ENCODE measurements at places on chromosomes 13 and 19.

DNA sequence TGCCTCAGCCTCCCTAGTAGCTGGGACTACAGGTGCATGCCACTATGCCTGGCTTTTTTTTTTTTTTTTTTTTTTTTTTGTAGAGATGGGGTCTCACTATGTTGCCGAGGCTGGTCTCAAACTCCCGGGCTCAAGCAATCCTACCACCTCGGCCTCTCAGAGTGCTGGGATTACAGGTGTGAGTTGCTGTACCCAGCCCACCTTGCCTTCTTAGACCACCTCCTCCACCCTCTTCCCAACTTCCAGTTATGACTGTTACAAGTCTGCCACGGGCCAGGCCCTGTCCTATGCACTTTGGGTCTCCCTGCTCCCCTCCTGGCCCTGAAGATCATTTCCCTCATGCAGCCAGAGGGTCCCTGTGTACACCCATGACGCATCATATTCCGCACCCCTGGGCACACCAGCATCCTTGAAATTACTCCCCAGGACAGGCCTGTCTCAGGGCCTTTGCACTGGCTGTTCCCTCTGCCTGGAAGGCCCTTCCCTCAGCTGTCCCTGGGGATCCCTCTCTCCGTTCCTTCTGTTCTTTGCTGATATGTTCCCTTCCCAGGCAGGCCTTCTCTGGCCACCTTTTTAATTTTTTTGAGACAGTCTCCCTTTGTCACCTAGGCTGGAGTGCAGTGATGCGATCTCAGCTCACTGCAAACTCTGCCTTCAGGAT lies 3.0 kb downstream of the LGALS4 start:
- no peak for DNase-seq

DNA sequence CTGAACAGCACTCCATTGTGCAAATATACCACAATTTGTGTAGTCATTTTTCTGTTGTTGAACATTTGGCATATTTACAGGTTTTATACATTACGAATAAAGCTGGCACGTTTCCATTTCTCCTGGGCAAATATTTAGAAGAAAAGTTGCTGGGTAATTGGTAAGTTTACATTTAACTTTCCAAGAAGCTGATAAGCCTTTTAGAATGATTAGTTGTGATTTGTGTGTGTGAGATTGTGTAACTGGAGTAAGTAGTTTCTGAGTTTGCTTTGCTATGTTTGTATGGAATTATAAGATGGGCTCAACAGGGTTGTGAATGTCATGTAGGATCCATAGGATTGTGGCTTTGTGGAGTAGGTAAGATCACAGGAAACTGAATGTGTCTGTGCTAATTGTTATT lies 1.6 kb upstream of the ZNF529 start:
- DNase-seq, result no peak

DNA sequence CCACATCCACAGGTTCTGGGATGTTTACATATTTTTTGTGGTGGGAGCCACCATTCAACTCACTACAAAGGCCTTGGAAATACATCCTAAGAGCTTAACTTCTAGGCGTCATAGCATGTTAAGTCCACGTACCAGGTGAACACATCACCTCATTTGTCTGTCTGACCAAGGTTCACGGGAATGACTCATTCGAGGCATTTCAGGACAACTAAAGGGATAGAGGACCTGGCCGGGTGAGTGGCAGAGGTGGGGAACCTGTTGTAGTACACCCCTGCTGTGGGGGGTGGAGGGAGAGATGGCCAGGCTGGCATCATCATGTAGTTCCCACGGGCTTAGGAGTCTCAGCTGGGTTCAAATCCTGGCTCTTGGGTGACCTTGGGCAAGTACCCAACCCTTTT lies 51.5 kb downstream of the BICRA start:
- DNase-seq, result no peak

- DNase-seq, result peak; percentile 85
These were observed 2.7 kb upstream of the SNAPC2 start for GRCh38 chr19:7917267-7918061.

DNA sequence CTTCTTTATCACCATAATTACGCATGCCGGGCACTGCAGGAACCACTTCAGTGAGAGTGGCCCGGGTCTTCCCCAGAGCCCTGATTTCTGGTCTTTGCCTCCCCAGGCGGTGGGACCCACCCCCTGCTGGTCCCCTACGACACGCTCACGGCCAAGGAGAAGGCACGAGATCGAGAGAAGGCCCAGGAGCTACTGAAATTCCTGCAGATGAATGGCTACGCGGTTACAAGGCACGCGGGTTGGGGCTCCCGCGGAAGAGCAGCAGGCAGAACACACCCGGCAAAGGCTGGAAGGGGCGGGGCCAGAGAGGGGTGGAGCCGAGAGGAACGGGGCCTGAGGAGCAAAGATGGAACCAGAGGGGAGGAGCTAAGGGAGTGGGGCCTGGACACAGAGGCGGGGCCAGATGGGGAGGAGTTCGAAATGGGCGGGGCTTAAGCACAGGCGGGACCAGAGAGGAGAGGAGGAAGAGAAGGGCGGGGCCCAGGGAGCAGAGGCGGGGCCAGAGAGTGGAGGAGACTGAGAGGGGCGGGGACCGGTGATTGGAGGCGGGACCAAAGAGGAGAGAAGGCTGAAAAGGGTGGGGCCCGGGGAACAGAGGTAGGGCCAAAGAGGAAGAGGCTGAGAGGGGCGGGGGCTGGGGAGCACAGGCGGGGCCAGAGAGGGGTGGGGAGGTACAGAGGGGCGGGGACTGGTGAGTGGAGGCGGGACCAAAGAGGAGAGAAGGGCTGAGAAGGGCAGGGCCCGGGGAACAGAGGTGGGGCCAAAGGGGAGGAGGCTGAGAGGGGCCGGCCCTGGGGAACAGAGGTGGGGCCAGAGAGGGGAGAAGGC lies 73.4 kb downstream of the RYR1 start:
- DNase-seq, result peak; percentile 95

DNA sequence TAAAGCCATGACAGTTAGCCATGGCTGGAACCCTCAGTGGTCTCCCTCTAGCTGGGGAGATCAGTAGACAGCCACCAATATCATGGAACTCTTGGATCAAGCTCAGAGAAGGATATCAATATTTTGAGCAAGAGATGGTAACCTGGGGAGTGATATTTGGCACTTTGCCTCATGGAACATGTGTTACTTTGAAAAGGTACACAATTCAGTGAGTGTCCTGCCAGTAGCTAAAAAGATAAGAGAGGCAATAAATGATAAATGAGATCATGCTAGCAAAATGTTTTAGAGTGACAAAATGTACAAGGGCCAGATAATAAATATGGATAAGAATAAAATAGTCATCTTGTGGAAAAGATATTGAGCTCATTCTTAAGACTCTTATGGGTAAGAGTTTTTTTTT lies 1618.7 kb downstream of the OLFM4 start:
- no peak for DNase-seq

DNA sequence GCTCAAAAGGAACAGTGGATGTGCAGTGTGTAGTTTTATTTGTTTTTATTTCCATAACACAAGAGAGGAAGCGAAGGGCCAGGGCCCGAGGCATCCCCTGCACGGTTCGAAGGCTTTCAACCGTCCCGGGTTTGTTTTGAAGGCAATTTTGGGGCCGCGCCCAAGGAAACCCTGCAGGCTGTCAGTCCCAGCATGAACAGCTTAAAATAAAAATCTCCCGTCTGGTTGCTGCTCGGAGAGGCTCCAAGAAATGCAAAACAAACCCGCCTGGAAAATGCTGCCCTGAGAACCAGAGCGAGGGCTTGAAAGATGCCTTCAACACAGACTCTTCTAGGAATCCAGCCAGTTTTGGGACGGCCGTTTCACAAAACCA lies 16.0 kb downstream of the LSM4 start:
- DNase-seq, result no peak

- DNase-seq, result peak; percentile 50
These were observed 27.7 kb downstream of the EFNB2 start for GRCh38 chr13:106507560-106508274.

DNA sequence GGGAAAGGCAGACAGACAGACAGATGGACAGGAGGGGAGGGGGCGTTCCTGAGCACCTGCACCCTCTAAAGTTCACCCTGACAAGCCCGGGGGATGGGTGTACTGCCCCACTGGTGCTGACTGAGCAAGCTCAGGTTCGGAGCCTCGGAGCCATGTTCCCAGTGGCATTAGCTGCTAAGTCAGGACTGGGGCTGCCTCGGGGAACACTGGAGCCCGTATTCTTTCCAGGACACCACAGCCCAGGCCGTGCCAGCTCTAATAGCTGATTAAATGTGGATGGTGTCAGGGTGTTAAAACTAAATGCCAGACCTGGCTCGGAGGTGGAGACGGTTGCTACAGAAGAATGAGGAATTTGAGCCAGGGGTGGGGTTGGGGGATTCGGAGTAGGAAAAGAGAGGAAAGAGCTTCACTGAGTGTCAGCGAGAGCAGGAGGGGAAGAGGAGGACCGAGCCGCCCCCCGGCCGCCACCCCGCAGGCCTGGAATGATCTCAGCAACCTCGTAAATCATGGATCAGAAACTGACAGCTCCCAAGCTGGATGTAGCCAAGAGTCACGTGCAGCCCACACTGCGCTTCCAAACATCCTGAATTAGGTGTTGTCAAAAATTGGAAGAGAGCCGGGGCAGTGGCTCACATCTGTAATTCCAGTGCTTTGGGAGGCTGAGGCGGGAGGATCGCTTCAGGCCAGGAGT lies 10.4 kb downstream of the MAP2K2 start:
- no peak for DNase-seq

GRCh38 chr19:3982701-3983541 lies 2.3 kb downstream of the EEF2 start:
- no peak for DNase-seq

GRCh38 chr13:22495819-22496218 lies 685.0 kb upstream of the SGCG start:
- DNase-seq, result no peak

- DNase-seq, result no peak
These were observed 5.5 kb upstream of the PTGER1 start for GRCh38 chr19:14480700-14481079.

- no peak for DNase-seq
These were observed 4.6 kb upstream of the CACNG8 start for GRCh38 chr19:53958168-53958571.

- peak; percentile 62 for DNase-seq
These were observed 76.0 kb upstream of the LSM14A start for GRCh38 chr19:34096020-34096915.

DNA sequence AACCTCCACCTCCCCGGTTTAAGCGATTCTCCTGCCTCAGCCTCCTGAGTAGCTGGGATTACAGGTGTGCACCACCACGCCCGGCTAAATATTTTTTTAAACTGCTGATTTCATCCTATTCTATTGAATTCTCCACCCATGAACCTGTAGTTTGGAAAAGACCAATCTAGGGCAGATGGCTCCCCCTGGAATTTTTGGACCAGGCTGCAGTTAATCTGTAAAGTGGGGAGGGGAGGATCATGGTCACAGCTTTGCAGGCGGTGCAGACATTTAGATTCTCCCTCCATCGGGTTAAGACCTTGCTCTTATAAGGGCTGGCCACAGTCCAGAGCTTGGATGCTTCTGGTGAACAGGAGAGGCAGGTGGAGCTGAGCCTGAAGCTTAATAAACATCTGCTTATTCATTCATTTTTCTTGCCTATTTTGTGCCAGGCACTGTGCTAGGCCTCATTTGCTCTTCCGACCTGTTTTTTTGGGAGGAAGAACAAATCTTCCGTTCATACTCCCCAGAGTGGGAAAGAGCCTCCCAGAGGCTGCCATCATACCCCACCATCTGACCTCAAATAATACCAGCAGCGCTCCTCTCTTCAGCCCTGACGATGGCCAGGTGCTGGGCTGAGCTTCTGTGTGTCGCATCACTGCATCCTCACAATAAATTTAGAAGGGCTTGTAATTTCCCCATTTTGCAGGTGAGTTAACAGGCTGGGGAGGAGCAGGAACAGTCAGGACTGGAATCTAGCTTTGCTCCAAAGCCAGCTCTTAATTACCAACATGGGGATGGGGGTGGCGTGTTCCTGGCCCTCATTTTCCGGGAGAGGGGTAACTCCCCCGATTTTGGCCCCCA lies 902 bp upstream of the CCDC106 start:
- no peak for DNase-seq

DNA sequence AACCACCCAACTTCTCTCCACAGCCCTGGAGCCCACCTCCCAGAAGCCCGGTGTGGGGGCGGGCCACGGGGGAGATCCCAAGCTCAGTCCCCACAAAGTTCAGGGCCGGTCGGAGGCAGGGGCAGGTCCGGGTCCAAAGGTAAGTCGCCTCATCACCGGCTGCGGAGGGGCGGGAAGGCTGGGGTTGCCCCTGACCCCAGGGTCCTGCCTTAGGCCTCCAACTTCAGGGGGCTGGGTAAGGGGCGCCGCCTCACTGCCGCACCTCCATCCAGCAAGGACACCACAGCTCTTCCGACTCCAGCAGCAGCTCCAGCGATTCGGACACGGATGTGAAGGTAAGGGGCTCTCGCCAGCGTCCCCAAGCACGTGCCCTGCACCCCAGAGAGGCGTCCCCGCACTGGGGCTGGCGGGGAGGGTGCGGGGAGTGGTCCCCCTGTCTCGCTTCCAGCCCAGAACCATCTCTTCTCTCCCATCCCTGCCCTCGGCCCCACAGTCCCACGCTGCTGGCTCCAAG lies 358 bp downstream of the C19orf33 start:
- DNase-seq, result no peak

DNA sequence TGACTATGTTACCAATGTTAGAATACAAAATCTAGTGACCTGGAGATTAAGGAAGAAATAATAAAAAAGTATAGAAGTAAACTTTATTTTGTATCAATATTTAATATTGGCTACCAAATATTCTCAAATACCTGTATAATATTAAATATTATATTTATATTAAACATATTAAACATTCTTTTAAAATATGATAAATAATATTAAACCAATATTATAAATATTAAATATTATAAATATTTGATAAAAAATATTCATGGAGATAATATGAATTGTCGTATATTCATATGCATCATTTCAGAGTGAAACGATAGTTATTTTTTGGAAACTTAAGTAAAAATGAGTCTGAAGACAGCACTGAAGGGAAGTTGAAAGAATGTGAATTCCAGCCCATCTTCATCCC lies 571.2 kb upstream of the KLF12 start:
- DNase-seq, result no peak

GRCh38 chr19:47005164-47005641 lies 14.4 kb upstream of the NPAS1 start:
- DNase-seq, result no peak

DNA sequence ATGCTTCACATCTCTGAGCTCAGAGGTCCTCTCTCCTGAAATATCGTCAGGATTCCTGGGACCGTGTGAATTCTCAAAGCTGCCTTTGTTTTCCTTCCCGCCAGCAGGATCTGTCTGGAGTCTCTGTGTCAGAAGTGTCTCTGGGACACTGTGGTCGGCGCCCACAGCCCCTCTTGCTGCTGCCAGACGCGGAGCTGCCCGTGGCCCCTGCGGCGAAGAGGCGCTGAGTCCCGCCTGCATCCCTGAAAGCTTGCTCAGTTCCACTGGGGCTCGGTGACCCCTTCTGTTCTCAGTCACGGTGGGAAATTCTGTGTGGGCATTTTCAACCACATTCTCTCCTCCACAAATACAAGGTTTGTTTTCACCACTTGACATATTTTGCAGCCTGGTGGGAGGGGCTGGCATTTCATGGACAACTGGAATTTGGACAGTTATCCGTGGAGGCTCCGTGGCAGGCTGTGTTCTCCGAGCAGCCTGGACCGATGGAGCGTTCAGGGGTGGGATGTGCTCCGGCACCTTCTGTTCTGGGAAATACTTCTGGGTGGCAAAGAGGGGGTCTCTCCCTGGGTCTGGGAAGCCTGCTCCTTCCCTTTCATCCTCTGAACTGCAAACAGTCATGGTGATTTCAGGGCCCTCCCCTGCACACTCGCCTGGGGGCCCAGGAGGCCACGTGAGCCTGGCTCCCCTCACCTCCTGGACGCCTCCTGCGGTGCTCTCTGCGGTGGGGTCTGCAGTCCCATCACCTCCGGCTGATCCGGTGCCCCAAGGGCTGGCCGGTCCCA lies 42.6 kb upstream of the GRTP1 start:
- no peak for DNase-seq

- DNase-seq, result no peak
These were observed 10.4 kb downstream of the ZNF146 start for GRCh38 chr19:36225219-36225892.

GRCh38 chr13:44165221-44165888 lies 208.3 kb upstream of the SERP2 start:
- DNase-seq, result peak; percentile 58

Measured in suppressor macrophage (primary cell).